ENCODE measurements at places on chromosomes 2 and 18. TPM values are rescaled to one million over a fixed set of nuclear protein-coding genes. Genes with fewer than 3 reads are reported as not detected.
A peak's percentile ranks its signal among the peaks of the same experiment; 100 is the strongest.

- peaks cover 2% of the 10 kb centered on the region for H3K4me1 ChIP-seq
- no peaks in the 10 kb centered on the region for H3K27me3 ChIP-seq
- no peak for DNase-seq
- no peak overlapping the region for H3K27ac ChIP-seq
Observed at GRCh38 chr2:207088276-207088675, 77.5 kb downstream of the KLF7 start.

GRCh38 chr2:235126768-235127167 lies 175.0 kb downstream of the SH3BP4 start:
- no peak overlapping the region for H3K27ac ChIP-seq
- peaks cover 7% of the 10 kb centered on the region for H3K4me1 ChIP-seq
- no peaks in the 10 kb centered on the region for H3K27me3 ChIP-seq
- H3K36me3 ChIP-seq: no peaks in the 10 kb centered on the region
- H3K4me3 ChIP-seq: no peak overlapping the region

GRCh38 chr18:75071484-75071785 lies 137.5 kb downstream of the PTGR3 start:
- H3K4me3 ChIP-seq: no peak overlapping the region
- H3K27ac ChIP-seq: no peak overlapping the region
- peaks cover 13% of the 10 kb centered on the region for H3K4me1 ChIP-seq
- H3K27me3 ChIP-seq: no peaks in the 10 kb centered on the region
- DNase-seq: no peak

- H3K4me3 ChIP-seq: no peak overlapping the region
- H3K27me3 ChIP-seq: no peaks in the 10 kb centered on the region
- DNase-seq: no peak
- peak overlapping the region; percentile 12 for H3K27ac ChIP-seq
- no peaks in the 10 kb centered on the region for H3K36me3 ChIP-seq
Observed at GRCh38 chr2:164826293-164827243, 15.1 kb downstream of the COBLL1 start.

DNA sequence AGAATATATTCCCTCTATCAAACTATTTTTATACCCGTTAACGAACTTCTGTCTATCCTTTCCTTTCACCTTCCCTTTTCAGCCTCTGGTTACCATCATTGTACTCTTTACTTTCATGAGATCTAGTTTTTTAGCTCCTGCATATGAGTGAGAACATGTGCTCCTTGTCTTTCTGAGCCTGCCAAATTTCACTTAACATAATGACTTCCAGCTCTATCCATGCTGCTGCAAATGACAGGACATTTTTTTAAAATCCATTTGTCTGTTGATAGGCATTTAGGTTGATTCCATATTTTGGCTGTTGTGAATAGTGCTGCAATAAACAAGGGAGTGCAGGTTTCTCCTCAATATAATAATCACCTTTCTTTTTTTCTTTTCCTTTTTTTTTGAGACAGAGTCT lies 8.2 kb upstream of the CCDC195 start:
- H3K27ac ChIP-seq: no peak overlapping the region
- H3K4me3 ChIP-seq: no peak overlapping the region
- no peaks in the 10 kb centered on the region for H3K4me1 ChIP-seq
- no peak for DNase-seq
- no peaks in the 10 kb centered on the region for H3K36me3 ChIP-seq

DNA sequence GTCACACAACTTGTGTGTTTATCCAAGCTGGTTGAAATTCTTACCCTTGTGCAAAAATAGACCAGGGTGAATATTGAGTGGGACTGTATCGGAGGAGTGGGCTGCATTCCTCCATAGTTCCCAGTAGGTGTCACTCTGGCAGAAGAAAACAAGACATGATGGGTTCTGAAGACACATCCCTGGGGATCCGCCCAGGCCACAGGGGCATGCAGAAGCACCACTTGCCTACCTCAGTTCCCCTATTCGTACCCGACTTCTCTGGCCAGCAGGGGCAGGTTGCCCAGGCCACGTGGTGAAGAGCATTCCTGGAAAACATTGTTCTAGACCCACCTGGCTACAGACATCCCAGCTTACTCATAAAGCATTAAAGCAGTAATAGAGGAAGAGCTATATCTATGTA lies 168.2 kb downstream of the FAM210A start:
- H3K4me3 ChIP-seq: no peak overlapping the region
- H3K27ac ChIP-seq: no peak overlapping the region
- DNase-seq: no peak
- no peaks in the 10 kb centered on the region for H3K36me3 ChIP-seq

- H3K36me3 ChIP-seq: no peaks in the 10 kb centered on the region
- no peaks in the 10 kb centered on the region for H3K27me3 ChIP-seq
- no peak overlapping the region for H3K27ac ChIP-seq
- no peaks in the 10 kb centered on the region for H3K4me1 ChIP-seq
- DNase-seq: no peak
- H3K4me3 ChIP-seq: no peak overlapping the region
Observed at GRCh38 chr18:67509741-67510391, 6.7 kb downstream of the DSEL start.

DNA sequence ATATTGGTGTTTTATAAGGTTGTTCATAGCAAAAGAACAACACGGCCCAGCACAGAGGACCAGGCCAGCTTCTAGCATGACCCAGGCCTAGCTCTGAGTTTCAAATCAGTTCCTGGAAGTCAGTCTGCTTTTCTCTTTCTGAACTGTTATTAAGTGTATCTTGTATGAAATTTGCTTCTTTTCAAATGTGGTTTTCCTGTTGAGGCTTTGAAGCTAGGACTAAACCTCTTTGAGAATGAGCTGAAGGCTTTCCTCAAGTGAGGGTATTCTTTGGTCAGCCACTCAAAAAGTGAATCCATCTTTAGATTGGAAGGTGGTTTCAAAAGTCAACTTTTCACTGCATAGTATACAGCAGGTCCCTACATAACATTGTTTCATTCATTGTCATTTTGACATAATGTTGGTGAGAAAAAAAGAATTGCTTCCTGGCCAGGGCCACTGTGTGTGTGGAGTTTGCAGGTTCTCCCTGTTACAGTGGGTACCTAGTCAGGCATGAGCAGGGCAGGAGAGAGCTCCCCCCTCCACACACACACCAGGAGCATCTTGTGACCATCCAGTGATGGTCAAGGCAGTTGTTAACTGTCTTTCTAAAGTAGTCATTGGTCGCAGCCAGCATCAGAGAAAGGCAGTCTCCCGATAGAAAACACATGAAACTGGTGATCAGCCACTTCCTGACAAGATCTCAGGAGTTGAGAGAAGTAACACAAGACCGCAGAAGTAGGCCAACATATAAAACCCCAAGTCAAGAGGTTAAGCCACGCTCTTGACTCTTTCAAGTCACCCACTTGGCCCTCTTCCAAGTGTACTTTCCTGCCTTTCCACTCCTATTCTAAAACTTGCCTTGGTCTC lies 6.7 kb upstream of the ACAA2 start:
- no peaks in the 10 kb centered on the region for H3K36me3 ChIP-seq
- no peaks in the 10 kb centered on the region for H3K4me1 ChIP-seq

DNA sequence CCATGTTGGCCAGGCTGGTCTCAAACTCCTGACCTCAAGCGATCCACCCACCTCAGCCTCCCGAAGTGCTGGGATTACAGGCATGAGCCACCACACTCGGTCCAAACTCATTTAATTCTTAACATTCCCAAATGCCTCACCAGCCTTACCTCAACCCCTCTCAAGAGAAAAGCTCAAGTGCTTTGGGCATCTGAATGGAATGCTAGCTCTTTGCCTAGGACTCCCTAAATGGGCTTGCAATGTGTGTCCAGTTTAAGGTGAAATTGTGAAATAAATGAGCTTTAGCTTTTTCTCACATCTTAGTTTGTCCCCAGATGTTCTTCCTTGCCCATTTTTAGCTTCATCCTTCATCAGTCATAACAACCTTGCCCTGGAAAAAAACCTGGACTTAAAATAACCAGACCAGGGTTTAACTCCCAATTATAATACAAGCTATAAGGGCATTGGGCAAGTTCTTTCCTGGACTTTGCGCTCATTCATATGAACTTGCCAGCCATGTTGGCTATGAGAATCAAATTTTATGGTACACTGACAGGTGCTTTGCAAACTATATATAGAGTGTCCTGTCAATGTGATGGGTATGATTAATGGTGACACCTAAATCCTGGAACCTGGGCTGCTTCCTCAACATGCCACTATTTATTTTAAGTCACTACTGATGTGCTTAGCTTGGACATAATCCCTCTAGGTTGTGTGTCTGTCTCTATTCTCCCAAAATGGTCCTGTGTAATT lies 95.1 kb upstream of the SERPINE2 start:
- DNase-seq: no peak
- H3K27me3 ChIP-seq: no peaks in the 10 kb centered on the region
- H3K27ac ChIP-seq: no peak overlapping the region
- H3K4me3 ChIP-seq: no peak overlapping the region
- no peaks in the 10 kb centered on the region for H3K36me3 ChIP-seq

DNA sequence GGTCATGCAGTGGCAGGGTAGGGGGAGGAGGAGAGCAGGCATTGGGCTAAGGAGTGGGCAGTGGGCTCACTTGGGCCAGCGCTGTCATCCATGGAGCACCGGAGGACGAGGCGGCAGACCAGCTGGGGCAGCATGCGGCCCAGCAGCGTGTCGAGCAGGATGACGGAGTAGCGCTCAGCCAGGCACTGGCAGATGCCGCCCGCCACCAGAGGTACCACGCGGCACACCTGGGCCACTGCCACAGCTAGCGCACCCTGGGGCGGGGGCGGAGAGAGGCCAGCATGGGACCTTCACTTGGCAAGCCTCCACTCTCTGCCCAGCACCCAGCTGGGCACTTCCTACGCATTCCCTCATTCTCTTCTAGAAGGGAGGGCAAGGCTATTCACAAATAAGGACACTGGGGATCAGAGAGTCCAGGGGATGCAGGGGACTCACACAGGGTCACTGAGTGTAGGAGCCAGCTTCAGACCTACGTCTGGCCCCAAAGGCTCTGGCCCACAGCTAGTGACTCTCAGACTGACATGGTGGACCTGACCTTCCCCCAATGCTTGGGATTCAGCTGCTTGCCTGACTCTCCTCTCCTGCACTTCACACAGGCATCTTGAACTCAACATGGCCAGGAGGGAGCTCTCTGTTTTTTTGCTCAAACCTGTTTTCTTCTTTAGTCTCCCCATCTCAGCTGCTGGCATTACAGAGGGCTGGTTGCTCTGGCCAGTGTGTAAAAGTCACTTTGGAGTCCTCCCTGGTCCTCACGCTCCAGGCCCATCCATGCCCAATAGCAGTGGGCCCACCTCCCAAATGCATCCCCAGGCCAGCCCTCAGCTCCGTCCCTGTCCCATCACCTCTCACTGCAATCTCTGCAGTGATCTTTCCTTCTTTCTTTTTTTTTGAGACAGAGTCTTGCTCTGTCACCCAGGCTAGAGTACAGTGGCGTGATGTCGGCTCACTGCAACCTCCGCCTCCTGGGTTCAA lies 4.1 kb downstream of the SFTPB start:
- DNase-seq: no peak
- H3K27me3 ChIP-seq: no peaks in the 10 kb centered on the region
- peaks cover 4% of the 10 kb centered on the region for H3K4me1 ChIP-seq
- H3K36me3 ChIP-seq: peaks cover 17% of the 10 kb centered on the region

DNA sequence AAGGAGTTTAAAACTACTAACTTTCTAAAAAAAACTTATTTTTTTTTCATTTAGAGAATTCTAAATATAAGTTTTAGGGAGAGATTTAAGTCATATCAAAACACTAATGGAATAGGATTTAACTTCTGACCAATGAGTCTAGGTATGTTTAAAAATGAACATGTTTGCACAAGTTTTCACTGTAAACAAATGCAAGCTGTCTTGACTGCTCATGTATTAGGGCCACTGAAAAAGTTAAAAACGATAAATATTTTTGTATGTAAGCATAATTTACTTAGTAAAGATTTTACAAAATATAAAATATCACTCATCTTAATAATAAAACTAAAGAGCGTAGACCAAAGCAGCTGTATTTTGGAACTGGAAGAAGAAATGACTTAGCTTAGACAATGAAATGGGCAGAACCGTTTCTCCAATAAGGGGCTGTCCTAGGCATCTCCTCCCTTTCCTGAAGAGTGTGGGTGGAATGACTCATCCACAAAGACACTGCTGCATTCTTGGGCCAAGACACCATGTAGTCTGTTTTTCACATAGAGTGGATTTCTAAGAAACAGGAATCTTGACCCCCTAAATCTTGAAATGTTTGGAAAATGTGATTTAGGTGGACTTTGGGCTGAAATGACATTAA lies 118.8 kb downstream of the MEP1B start:
- H3K4me3 ChIP-seq: no peak overlapping the region
- H3K36me3 ChIP-seq: no peaks in the 10 kb centered on the region
- peaks cover 8% of the 10 kb centered on the region for H3K4me1 ChIP-seq
- no peak for DNase-seq
- no peaks in the 10 kb centered on the region for H3K27me3 ChIP-seq

DNA sequence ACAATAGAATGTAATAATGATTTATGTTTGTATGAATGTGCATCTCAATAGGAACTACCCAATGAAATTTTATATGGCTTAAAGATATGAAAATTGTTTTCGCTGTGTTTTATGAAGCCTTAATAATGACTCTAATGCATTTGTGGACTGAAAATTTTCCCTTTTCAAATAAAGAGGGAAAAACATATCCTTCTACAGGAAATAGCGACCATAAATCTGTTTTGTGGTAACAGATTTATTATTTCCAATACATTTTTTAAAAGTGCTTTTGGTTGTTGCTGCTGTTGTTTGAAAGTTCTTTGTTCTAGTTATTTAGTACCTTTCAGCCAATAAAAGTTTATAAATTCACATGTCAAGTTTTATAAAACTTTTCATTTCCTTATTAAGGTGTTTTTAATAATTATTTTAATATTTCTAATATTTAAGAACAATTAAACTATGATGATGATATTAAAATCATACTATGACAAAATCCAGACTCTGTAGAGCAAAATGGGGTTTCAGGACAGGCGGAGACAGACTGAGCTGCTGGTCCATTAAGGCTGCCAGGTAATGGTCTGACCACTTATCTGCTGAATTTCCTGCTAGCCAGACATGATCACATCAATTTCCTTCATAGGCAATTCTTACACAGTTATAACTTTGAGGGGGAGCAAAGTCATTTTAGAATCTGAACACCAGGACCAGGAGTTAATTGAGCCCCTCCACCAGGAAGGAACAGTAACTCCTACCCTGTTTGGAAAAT lies 65.7 kb upstream of the NEUROD1 start:
- H3K4me3 ChIP-seq: no peak overlapping the region
- H3K36me3 ChIP-seq: no peaks in the 10 kb centered on the region
- H3K27ac ChIP-seq: no peak overlapping the region
- H3K27me3 ChIP-seq: no peaks in the 10 kb centered on the region

- no peak overlapping the region for H3K27ac ChIP-seq
- no peak overlapping the region for H3K4me3 ChIP-seq
- H3K27me3 ChIP-seq: no peaks in the 10 kb centered on the region
Observed at GRCh38 chr2:50004667-50005066, 850.4 kb upstream of the FSHR start.

CHRNG gene
- total RNA-seq: not detected

SRD5A2 gene
- total RNA-seq: 0.59 TPM

Data from spinal cord (tissue), 10 donors.